ENCODE measurements at places on chromosomes 12 and 14.

- no peak for DNase-seq
Measured at GRCh38 chr14:29858299-29858698, 69.3 kb downstream of the PRKD1 start.

DNA sequence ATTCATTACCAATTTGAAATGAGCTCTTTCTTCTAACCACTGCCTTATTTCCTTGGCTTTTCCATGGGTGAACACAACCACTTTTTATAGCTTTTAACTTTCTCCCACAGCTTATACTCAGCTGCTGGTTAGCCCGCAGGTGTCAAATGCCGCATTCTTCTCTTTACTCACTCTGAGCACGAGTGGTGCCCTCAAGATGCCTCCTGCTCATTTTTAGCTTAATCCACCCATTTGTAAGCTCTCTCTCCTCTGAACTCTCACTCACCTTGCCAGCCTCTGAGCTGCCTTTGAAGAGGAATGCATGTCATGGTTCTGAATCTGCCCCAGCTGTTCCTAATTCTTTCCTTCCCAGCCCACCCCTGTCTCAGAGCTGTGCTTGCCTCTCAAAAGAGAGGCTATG is 449.4 kb upstream of the PRICKLE1 start:
- DNase-seq: no peak

GRCh38 chr12:98868076-98868475 is 223.0 kb downstream of the APAF1 start:
- no peak for DNase-seq

GRCh38 chr12:26195641-26196420 is 458 bp downstream of the SSPN start:
- no peak for DNase-seq

DNA sequence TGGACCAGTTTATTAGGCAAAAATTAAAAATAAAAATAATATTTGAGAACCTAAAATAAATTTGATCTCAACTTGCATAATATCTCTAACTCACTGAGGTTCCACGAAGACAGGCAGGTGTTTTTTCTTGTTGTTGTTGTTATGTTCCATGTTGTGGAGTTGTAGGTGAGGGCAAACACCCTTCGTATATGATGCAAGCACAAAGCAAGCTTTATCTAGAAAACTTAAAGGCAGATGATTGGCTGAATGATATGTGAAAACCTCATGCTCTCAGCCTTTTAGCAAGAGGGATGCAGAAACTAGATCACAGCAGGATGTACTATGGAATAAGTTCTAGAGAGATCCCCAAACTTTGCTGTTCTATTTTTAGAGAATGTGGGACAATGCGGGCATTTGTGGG is 502.7 kb downstream of the ETNK1 start:
- no peak for DNase-seq

DNA sequence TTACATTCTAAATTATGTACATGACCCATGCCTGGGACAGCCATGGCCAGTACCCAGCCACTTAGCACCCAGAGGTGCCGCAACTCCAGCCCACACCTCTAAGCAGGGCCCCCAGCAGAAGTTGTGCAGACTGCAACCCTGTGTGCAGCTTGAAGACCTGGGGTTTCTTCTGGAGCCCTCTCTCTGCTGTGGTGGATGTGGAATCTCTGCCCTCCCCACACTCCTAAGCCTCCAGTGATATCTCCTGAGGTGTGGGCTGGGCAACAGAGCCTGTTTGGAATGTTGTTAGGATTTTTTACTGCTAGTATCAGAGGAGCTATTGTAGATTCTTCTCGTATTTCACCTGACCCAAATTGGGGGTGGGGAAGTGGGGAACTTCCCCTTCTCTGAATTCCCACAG is 59.4 kb upstream of the TUNAR start:
- no peak for DNase-seq

DNA sequence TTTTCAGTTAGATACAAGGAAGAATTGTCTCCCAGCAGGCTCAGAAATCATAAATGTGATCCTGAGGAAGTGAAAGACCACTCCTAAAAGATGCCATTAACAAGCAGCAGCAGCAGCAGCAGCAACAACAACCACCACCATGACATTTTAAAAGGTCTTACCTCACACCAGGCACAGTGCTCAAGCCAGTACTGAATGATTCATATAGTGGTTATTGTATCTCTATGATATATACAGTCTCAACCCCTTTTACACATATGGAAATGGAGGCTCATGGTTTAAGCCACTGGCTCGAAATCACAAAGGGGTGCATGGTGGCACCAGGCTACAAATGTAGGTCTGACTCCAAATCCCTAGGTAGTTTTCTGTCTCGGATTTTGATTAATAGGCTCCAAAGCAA is 126.9 kb downstream of the KTN1 start:
- DNase-seq: no peak

GRCh38 chr12:3381059-3382047 is 109.7 kb upstream of the PRMT8 start:
- no peak for DNase-seq

Measured in NCI-H1694 treated with DMSO at 0.1 percent for 48 hours (cell line).